ENCODE measurements at places on chromosomes 13 and 19.

GRCh38 chr13:98349731-98350305 lies 172.7 kb upstream of the RNF113B start:
- DNase-seq = no peak

GRCh38 chr13:28584873-28585381 lies 74.0 kb upstream of the POMP start:
- DNase-seq = peak; percentile 40

DNA sequence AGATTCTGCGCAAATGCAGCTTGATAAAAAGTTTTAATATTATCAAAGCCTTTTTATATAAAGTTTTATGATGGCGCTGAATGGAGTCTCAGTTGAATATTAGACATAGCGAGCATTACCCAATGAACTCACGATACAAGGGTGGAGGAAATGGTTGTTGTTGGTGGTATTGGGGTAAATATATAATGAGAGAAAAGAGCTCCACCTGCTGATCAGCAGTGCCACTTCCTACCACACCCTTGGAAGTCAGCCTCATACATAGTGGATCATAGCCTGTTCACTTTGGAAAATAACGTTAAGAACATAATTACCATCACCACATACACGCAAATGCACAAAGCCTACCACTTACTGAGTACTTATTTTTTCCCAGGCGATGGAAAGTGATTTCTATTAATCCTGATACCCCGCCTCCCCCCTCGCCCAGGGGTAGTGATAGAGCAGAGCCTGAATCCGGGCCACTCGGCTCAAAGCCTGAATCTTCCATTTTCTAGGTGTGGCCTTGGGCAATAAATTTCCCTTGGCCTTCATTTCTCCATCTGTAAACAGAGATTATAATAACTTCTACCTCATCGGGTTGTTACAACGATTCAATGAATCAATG lies 358.3 kb downstream of the KLF5 start:
- DNase-seq = no peak

DNA sequence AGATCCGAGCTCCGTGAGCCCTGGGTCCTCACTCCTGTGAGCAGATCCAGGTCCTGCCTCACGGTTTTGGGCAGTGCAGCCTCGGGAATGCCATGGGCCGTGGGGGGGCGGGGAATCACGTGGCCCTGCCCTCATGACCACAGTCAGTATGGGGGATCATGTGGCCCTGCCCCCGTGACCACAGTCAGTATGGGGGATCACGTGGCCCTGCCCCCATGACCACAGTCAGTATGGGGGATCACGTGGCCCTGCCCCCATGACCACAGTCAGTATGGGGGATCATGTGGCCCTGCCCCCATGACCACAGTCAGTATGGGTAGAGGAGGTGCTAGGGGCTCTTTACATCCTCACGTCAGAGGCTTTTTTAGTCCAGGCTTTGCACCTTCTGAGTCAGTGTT lies 64.3 kb upstream of the F7 start:
- DNase-seq = no peak

DNA sequence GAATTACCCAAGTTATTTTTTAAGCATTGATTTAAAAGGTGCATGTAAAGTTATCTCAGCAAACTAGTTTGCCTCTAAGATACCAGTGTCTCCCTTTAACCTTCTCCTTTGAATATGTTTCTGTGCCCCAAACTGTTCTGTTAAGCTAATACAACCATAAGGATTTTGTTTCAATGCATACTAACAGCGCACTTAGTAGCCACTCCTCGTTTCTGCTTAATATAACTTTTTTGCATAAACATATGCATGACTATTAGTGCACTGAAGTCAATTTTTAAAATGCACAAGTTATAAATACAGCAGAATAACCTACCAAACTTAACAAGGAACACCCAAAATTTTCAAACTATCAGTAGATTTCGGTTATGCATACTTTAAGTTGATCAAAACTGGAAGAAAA lies 79.4 kb downstream of the SERP2 start:
- no peak for DNase-seq

GRCh38 chr19:17754634-17755442 lies 3.6 kb downstream of the FCHO1 start:
- no peak for DNase-seq

DNA sequence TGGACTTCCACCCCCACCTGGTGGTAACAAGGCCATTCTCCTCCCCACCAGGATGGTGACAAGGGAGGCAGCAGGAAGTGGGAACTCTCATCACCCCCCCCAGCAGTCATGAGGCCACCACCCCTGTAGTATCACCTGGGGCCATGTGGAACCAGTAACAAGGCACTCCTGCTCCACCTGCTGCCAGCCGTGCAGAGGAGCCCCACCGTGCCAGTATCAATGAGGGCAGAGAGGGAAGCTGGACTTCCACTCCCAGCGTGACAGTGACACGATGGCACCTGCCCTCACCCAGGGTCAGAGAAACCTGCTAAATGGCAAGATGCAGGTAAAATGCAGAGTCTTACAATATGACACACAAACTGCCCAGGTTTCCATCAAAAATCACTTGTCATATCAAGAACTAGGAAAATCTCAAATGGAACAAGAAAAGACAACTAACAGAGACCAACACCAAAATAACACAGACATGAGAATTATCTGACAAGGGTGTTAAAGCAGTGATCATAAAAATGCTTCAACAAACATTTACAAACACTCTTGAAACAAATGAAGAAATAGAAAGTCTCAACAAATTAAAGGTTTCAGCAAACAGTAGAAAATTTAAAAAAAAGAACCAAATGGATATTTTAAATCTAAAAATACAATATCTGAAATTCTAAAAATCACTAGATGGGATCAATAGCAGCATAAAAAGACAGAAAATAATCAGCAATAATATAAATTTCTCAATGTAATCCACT lies 9.1 kb upstream of the SPACA7 start:
- DNase-seq = no peak
